ENCODE measurements at places on chromosomes 16 and 17.

DNA sequence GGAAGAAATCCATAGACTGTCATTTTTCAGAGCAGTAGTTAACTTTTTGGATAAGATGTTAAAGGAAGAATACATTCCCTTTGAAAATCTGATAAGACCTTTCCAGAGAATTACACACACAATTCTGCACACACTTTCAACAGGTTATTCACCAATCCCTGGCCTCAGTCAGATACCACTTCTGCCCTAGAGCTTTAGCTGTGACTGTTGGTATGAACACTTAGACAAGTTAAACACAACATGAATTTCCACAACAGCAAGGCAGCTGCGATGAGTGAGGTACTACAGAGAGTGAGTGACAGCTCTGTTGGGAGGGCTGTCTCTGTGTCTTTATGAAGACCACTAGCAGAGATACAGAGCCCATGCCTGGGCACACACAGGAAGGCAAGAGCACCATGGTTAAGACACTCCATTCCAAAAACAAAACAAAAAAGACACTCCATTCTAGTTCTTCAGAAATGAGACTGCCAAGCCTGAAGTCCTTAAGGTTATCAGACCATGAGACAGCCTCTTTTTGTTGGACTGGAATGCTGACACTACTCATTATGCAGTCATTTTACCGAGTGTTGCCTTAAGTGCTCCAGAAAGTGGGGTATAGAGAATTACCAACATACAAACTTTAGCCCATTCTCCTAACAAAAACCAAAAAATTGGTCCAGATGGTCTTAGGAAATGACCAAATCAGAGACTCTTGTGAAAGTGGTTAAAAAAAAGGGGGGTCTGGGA is 42.4 kb downstream of the TOM1L2 start:
- no peak for DNase-seq

GRCh38 chr17:72972263-72972951 is 120.1 kb downstream of the SLC39A11 start:
- no peak for DNase-seq

DNA sequence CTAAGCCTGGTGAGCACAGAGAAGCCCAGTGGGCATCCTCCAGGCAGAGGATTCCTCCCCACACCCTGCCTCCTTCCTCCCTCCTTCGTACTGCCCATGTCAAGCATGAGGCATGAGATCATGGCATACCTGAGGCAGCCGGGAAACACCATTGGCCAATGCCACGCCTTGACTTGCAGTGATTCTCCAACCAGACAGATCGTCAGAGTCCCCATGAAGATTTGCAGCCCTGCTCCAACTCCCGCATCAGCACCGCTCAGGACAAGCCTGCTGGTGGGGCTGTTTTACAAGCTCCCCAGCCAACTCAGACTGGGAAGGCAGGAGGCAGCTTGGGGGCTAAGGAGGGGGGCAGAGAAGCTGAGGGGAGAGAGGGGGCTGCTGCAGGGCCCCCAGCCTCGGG is 2.9 kb upstream of the KRT16 start:
- no peak for DNase-seq

GRCh38 chr17:82836823-82837357 is 2.9 kb downstream of the ZNF750 start:
- DNase-seq = no peak

GRCh38 chr16:69318177-69318910 is 7.2 kb downstream of the VPS4A start:
- DNase-seq = no peak

- no peak for DNase-seq
These were observed 17.7 kb downstream of the ATP6V0A1 start for GRCh38 chr17:42476411-42476810.

DNA sequence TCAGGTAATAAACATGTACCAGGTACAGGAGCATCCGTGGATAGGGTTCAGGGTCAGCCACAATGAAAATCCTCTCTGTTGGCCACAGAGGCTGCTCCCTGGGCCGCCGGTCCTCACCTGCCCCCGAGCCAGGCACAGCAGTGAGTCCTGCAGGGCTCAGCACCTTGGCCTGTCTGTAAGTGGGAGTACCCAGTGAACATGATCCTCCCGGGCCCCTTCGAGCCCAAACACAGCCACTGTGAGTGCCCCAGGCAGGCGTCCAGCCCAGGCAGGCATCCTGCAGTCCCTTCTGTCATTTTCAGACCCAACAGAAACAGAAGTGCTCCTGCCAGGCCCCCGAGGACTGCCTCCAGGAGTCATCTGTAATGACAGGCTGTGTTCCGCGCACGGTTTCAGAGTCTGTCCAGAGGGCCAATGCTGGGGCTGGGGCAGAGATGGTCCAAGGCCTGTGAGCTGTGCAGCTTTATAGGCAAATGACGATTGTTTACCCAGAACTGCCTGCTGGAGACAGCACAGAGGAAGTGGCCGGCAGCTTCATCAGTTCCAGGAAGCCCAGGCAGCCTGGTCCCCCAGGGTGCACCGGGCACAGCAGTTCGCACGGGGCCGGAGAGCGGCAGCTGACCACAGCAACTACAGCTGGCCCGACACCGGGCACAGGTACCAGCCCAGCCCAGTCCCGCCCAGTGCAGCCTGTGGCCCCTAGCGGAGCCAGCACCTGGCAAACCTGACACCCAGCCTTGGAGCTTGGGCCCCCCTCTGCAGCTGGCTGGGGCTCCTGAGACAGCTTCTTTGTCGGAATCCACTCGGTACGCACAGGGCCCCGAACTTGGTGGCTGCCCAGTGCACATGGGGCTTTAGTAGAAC is 13.2 kb downstream of the SLC7A5 start:
- peak; percentile 60 for DNase-seq

DNA sequence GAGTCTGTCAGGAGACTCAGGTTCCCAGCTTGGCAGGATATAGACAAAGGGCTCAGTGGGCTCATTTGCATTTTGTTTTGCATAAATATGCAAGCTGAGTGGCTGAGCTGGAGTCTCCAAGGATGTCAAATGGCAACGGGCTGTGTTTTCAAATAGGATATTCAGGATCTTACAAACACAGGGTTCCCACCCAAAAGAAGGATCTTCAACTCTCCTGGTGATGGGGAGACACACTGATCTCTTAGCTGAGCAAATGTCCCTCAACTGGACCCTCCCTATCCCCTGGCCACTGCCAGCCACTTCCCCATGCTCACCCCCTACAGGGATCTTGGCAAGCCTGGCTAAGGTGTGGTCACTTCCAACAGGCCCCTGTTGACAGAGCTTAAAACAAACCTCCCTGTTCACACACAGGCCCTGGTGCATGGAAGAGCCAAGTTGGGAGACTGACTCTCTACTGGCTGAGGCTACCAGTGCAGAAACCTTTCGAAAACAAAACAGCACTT is 61.6 kb downstream of the SOX9 start:
- DNase-seq = no peak

- no peak for DNase-seq
These were observed 86.7 kb upstream of the XYLT1 start for GRCh38 chr16:17557480-17557879.

DNA sequence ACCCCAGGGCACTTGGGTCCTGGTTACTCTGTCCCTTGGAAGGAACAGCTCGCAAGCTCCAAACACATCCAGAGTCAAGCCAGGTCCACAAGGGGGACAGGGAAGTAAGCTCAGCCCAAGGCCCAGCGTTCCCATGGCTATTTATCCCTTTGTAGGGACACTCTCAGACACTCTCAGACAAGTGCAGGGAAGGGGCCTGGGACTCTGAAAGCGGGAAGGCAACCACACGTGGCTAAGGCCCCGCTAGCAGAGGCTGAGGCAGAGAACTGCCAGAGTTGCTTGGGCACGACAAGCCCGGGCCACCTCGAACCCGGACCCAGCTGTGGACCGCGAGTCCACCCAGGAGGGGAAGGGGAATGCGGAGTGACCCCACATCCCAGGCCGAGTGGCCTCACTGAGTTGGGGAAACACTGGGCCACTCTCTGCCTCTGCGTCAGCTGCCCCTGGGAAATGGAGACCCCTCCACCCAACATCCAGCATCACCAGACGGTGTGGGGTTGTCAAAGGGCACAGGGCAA is 10.2 kb downstream of the NPTX1 start:
- DNase-seq = no peak

- DNase-seq = no peak
These were observed 10.3 kb upstream of the SBK1 start for GRCh38 chr16:28282045-28282444.

DNA sequence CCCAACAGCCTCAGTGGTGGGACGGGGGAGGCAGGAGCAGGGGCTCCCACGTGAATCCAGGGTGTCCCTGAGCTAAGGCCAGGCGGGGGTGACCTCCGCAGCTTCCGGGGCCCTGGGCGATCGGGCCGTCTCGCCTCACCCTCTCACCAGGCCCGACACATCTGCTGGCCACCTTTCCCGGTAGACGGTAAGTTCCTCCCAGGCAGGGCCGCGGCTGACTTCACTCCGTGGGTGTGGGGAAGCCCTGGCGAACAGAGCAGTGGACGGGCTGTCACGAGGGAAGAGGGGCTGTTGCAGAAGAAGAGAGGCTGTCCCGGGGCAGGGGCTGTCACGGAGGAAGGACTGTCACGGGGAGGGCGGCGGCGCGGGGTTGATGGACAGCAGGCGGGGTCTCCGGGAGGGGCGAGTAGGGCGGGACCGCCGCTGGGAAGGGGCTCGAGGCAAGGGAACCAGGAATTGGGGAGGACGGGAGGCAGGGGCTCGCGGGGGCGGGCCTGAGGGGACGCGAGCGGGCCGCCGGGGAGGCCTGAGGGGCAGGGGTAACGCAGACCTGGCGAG is 498 bp downstream of the PKMYT1 start:
- DNase-seq = no peak

DNA sequence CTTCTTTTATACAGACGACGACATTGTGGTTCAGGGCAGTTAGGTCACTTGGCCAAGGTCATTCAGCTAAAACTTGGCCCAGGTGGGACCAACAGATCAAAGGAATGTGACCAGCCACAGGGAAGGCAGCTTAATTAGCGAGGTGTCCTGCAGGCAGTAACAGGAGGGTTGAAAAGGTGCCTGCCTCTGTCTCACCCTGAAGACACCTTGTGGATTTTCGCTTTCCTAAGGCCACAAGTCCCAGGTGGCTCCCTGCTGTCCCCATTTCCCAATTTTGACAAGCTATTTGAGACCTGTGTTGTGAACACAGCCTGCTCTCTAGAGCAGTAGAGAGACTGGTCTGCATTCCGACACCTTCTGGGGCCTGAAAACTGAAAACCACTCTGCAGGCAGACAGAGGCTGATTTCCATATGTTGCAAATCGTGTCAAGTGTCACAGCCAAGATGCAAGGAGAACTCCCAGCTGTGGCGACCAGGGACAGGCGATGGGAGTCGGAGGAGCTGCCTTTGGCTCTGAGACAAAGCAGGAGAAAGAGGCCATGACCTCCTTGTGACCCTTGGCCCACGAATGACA is 593.1 kb upstream of the CDH5 start:
- DNase-seq = no peak

DNA sequence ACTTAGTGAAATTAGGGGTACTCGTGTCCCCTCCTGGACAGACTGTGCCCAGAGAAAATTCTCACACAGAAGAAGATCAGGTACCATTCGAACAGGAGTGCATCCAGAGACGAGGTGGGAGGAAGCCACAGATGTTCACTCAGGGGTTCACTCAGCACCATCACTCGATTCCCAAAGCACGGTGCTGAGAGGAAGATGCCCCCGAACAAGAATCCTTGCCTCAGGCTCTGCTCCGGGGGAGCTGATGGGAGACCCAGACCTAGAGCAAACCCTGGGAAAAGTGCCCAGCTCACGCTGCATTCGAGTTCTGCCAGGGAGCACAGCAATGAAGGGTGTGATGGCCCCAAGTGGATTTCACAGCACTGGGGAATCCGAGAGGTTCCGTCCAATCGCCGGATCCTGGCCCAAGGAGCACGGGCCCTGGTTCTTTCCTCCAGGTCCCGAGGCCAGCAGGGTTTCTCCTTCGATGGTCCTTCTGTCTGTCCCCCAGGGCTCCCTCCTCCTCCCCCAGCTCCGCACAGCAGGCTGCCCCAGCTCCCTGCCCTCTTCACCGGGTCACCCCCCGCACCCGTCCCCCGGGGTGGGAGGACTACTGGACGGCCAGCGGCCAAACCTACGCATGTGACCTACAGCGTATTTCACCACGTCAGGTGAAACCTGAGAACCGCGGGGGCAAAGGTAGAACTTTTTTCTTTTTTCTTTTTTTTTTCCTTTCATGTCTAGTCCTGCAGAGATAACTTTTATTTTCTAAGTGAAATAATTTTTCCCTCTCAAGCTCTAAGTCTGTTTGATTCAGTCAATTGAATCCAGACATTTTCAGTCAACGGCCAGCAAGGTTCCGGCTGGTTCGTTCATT is 10.2 kb upstream of the UBE2I start:
- DNase-seq = no peak

- DNase-seq = no peak
These were observed 3.6 kb downstream of the MIEF2 start for GRCh38 chr17:18263885-18264682.

DNA sequence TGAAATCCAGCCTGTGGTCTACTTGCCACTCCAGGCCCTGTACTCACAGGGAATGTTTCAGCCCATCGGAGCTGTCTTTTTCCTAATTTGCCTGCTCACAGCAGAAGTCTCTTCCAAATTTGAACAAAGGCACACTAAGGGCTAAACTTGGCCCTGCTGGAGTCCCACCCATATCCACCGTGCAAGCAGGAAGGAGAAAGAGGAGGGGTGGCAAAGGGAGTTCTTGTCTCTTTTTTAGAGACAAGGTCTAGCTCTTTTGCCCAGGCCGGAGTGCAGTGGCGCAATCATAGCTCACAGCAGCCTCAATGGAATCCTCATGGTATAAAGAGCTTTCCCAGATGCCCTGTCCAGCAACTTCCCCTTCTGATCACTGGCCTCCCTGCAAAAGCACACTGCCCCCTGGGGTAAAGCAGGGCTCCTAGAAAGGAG is 2.7 kb upstream of the PRM1 start:
- DNase-seq = no peak

- no peak for DNase-seq
These were observed 12.8 kb upstream of the TNS4 start for GRCh38 chr17:40514013-40514875.

DNA sequence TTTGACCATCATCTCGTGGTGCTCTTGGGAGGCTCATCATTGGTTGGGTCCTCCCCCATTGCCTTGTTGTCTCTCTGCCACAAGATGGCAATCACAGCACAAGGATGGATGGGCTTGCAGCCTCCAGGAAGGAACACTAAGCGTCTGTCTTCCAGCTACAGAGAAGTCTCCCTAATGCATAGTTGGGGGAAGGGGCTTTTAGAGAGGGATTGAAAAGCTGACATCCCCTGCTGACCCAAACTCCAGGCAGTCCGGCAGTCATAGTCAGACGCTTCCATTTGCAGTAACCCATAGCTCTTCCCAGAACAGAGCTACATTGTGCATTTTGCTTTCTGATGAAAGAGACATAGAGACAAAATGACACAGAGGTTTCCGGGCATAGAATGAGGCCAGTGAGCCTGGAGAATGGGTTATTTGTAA is 111.4 kb downstream of the UTP18 start:
- peak; percentile 49 for DNase-seq

All from CD4-positive, alpha-beta T cell treated with Interleukin-4 for 1 hour (primary cell).